Heart left ventricle (tissue), 16 donors: ENCODE measurements at places on chromosomes 2 and 18.

- no peak for DNase-seq
- H3K4me1 ChIP-seq = no peaks in the 10 kb centered on the region
- H3K27me3 ChIP-seq = no peaks in the 10 kb centered on the region
- H3K36me3 ChIP-seq = no peaks in the 10 kb centered on the region
- no peak overlapping the region for H3K4me3 ChIP-seq
- no peak overlapping the region for H3K27ac ChIP-seq
Observed at GRCh38 chr18:14970027-14970426, 222.1 kb downstream of the ANKRD30B start.

DNA sequence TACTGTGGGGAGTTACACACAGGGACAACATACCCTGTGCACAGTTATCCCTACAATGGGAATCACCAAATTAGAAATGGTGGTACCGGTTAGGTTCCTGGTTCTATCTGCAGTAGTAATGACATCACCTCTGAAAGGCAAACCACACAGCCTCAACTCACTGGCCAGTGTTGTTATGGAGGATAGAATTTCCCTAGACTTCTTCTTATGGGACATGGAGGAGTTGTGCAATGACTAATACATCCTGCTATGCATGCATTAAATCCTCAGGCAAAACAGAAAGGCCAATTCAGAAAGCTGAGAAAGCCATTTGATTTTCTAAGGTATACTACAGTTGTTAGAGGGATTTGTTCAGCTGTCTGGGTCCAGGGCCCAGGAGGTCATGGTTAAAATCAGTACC is 439.3 kb downstream of the TMX3 start:
- H3K4me1 ChIP-seq = no peaks in the 10 kb centered on the region
- no peaks in the 10 kb centered on the region for H3K36me3 ChIP-seq
- DNase-seq = no peak
- H3K27ac ChIP-seq = no peak overlapping the region
- H3K27me3 ChIP-seq = no peaks in the 10 kb centered on the region
- H3K4me3 ChIP-seq = no peak overlapping the region

GRCh38 chr2:175621821-175622220 is 380.2 kb downstream of the LNPK start:
- no peak overlapping the region for H3K27ac ChIP-seq
- no peak for DNase-seq
- no peak overlapping the region for H3K4me3 ChIP-seq
- no peaks in the 10 kb centered on the region for H3K4me1 ChIP-seq

DNA sequence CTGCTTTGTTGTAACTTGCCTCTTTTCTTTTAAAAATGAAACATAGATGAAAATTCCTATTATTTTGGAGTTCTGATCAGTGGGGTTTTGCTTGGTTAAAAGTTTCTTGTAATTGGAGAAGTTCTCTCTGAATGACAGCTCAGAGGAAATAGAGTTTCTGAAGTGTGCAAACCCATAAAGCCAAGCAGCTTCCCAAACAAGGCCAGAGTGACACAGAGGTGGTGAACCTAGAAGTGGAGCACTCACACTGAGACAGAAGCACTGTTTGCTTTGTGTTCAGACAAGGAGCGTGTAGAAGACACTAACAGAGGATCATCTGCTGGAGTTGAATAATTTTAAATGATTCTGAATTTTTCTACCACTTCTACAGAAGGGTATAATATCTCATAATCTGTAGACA is 49.2 kb downstream of the FBXO48 start:
- H3K4me3 ChIP-seq = no peak overlapping the region
- no peaks in the 10 kb centered on the region for H3K4me1 ChIP-seq

DNA sequence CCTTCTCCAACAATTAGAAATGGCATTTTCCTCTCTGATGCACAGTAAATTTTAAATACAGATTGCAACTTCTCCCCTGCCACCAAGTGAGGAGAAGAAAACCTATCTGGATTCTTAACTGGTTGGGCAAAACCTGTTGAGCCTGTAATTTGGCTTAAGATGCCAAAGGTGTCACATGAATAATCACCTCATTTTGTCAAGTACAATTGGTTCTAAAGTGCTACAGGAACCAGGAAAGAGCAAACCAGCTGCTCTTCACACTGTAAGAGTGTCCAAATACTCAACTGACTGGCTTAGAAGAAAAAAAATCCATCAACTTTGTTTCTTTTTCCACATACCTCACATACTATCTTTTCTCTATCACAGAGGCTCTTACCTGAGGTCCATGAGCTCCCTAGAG is 35.4 kb downstream of the NPC1 start:
- no peak overlapping the region for H3K27ac ChIP-seq
- no peak overlapping the region for H3K4me3 ChIP-seq
- no peak for DNase-seq
- H3K27me3 ChIP-seq = no peaks in the 10 kb centered on the region
- peaks cover 96% of the 10 kb centered on the region for H3K36me3 ChIP-seq

GRCh38 chr18:39421276-39421675 is 1855.7 kb upstream of the CELF4 start:
- H3K4me3 ChIP-seq = no peak overlapping the region
- no peak for DNase-seq
- no peaks in the 10 kb centered on the region for H3K27me3 ChIP-seq
- H3K36me3 ChIP-seq = no peaks in the 10 kb centered on the region
- no peak overlapping the region for H3K27ac ChIP-seq
- H3K4me1 ChIP-seq = no peaks in the 10 kb centered on the region

DNA sequence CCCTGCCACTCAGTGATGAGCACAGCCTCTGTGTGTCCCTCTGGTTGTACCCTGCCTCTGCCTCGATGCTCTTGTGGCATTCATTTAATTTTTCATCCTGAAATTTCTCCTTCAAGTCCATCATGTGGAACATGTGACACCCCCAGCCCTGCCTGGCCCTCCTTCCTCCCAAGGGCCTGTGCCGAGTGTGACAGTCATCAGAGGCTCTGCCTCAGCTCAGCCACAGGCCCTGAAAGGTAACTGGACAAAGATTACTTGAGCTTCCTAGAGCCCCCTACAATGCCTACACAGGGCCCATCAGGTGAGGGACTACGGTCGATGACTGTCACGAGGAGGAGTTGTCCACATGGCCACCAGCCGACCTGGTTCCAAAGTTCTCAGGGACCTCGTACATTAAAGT is 75.1 kb downstream of the C1QL2 start:
- H3K27ac ChIP-seq = no peak overlapping the region
- H3K4me3 ChIP-seq = no peak overlapping the region
- no peaks in the 10 kb centered on the region for H3K4me1 ChIP-seq
- DNase-seq = no peak
- no peaks in the 10 kb centered on the region for H3K36me3 ChIP-seq

DNA sequence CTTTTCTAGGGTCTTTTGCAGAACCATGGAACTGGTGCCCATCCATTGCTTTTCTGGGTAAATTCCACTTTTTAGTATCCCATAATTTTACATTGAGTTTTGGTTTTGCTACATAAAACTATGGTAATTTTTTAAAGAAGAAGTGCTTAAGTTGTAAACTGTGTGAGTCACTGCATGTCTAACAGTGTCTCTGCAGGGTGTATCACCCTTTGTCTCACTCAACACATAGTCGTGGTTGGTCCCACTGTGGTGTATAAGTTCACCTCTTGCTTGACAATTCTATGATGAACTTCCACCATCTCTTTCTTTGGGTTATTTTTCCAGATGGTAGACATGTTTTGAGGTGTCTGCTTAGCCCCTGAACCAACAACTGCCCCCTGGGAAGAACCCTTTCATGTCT is 10.5 kb downstream of the SCTR start:
- no peaks in the 10 kb centered on the region for H3K27me3 ChIP-seq
- no peaks in the 10 kb centered on the region for H3K36me3 ChIP-seq
- H3K4me3 ChIP-seq = no peak overlapping the region
- H3K4me1 ChIP-seq = no peaks in the 10 kb centered on the region
- DNase-seq = no peak

GRCh38 chr2:14094592-14094991 is 537.9 kb upstream of the LRATD1 start:
- H3K4me1 ChIP-seq = no peaks in the 10 kb centered on the region
- no peaks in the 10 kb centered on the region for H3K27me3 ChIP-seq
- no peak overlapping the region for H3K4me3 ChIP-seq
- DNase-seq = no peak

GRCh38 chr2:65035351-65035943 is 20.8 kb upstream of the CEP68 start:
- no peak for DNase-seq
- H3K4me1 ChIP-seq = peaks cover 23% of the 10 kb centered on the region
- no peak overlapping the region for H3K27ac ChIP-seq

GRCh38 chr2:13667415-13667757 is 950.6 kb downstream of the TRIB2 start:
- no peak for DNase-seq
- H3K27me3 ChIP-seq = no peaks in the 10 kb centered on the region
- H3K4me3 ChIP-seq = no peak overlapping the region
- H3K36me3 ChIP-seq = no peaks in the 10 kb centered on the region
- no peaks in the 10 kb centered on the region for H3K4me1 ChIP-seq
